ENCODE measurements at places on chromosomes 16 and 17. TPM values are rescaled to one million over a fixed set of nuclear protein-coding genes. Genes with fewer than 3 reads are reported as not detected.

- no peaks in the 10 kb centered on the region for H3K4me1 ChIP-seq
- H3K36me3 ChIP-seq, result peaks cover 6% of the 10 kb centered on the region
- no peak overlapping the region for H3K4me3 ChIP-seq
- H3K27ac ChIP-seq, result no peak overlapping the region
Observed at GRCh38 chr17:60738287-60738686, 60.6 kb downstream of the BCAS3 start.

- H3K36me3 ChIP-seq, result no peaks in the 10 kb centered on the region
- DNase-seq, result no peak
- H3K27ac ChIP-seq, result peak overlapping the region; percentile 93
- no peak overlapping the region for H3K4me3 ChIP-seq
- no peaks in the 10 kb centered on the region for H3K27me3 ChIP-seq
Observed at GRCh38 chr17:50934672-50935220, 68.6 kb upstream of the TOB1 start.

GRCh38 chr17:4633643-4634042 is 7.8 kb downstream of the ALOX15 start:
- no peak overlapping the region for H3K27ac ChIP-seq
- no peaks in the 10 kb centered on the region for H3K4me1 ChIP-seq
- H3K4me3 ChIP-seq, result no peak overlapping the region
- no peak for DNase-seq
- H3K27me3 ChIP-seq, result peaks cover 41% of the 10 kb centered on the region

DNA sequence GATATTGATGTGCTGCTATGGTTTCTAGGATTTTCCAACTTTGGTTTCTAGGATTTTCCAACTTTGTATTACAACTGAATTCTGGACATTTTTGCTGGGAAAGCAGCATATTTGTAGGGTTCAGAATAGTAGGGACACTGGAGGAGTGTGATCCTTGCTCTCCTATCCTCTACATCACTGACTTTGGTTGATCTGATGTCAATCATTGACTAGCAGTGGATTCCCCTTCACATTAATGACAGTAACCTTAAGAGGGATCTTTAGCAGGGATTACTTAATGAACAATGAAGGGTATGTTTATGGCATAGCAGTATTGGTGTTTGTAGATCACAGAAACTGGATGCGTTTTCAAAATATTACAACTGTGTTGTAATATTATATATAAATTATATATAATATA is 67.4 kb downstream of the MAP2K4 start:
- no peak for DNase-seq
- peaks cover 18% of the 10 kb centered on the region for H3K36me3 ChIP-seq
- no peak overlapping the region for H3K27ac ChIP-seq

GRCh38 chr17:55448681-55449080 is 27.0 kb upstream of the MMD start:
- no peak overlapping the region for H3K27ac ChIP-seq
- no peak for DNase-seq
- no peaks in the 10 kb centered on the region for H3K27me3 ChIP-seq
- peaks cover 17% of the 10 kb centered on the region for H3K4me1 ChIP-seq
- no peak overlapping the region for H3K4me3 ChIP-seq

- DNase-seq, result no peak
- H3K4me1 ChIP-seq, result peaks cover 26% of the 10 kb centered on the region
- peaks cover 48% of the 10 kb centered on the region for H3K36me3 ChIP-seq
- H3K27me3 ChIP-seq, result no peaks in the 10 kb centered on the region
- H3K4me3 ChIP-seq, result no peak overlapping the region
- H3K27ac ChIP-seq, result peak overlapping the region; percentile 64
Observed at GRCh38 chr17:41782142-41782541, 4.4 kb downstream of the JUP start.

DNA sequence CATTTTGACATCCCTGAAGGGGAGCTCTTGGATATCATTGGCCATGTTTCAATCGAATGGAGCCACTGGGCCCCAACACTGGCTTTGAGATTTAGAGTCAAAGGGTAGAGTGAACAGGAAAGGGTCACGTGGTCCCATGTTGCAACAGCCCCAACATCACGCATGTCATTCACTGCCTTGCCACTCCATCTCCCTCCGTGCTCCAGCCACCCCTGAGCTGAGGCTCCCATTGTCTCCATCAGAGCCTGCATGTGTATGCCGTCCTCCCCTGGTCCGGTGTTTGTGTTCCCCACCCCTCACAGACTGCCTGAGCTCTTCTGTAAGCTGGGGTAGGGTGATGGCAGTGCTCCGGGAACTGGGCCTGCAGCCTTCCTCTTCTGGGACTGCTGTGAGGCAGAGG is 12.1 kb downstream of the NFE2L1 start:
- peaks cover 96% of the 10 kb centered on the region for H3K36me3 ChIP-seq
- no peak for DNase-seq
- H3K27me3 ChIP-seq, result no peaks in the 10 kb centered on the region
- no peak overlapping the region for H3K4me3 ChIP-seq
- peaks cover 40% of the 10 kb centered on the region for H3K4me1 ChIP-seq
- H3K27ac ChIP-seq, result peak overlapping the region; percentile 64

DNA sequence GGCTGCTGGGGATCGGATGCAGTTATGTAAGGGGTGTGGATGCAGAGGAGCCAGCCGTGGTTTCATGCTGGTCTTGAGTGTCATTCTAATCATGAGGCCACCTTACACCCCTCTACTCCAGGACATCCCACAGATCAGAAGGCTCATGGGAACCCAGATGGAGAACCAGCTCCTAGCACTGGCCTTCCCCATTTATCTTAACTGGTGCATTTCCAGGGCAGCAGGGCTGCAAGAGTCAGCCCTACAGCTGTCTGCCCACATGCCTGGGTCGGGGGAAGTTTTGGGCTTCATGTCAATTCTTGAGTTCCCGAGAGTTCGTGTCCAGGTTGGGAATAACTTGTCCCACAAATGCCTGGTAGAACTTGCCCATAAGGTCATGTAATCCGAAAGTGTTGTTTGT is 29.1 kb downstream of the RPTOR start:
- peaks cover 5% of the 10 kb centered on the region for H3K4me1 ChIP-seq
- no peaks in the 10 kb centered on the region for H3K27me3 ChIP-seq
- H3K36me3 ChIP-seq, result peaks cover 6% of the 10 kb centered on the region

GRCh38 chr16:74561626-74562025 is 45.3 kb downstream of the GLG1 start:
- no peaks in the 10 kb centered on the region for H3K36me3 ChIP-seq
- no peak overlapping the region for H3K4me3 ChIP-seq
- H3K27ac ChIP-seq, result no peak overlapping the region
- DNase-seq, result no peak
- no peaks in the 10 kb centered on the region for H3K27me3 ChIP-seq

- no peak overlapping the region for H3K4me3 ChIP-seq
- no peak overlapping the region for H3K27ac ChIP-seq
- DNase-seq, result peak; percentile 32
- H3K4me1 ChIP-seq, result no peaks in the 10 kb centered on the region
- H3K36me3 ChIP-seq, result peaks cover 39% of the 10 kb centered on the region
- H3K27me3 ChIP-seq, result no peaks in the 10 kb centered on the region
Observed at GRCh38 chr16:27515874-27516353, 33.8 kb downstream of the GTF3C1 start.

GRCh38 chr16:50517450-50518252 is 30.5 kb upstream of the NKD1 start:
- H3K4me3 ChIP-seq, result no peak overlapping the region
- no peaks in the 10 kb centered on the region for H3K27me3 ChIP-seq
- H3K4me1 ChIP-seq, result no peaks in the 10 kb centered on the region
- no peaks in the 10 kb centered on the region for H3K36me3 ChIP-seq
- DNase-seq, result no peak

- peaks cover 6% of the 10 kb centered on the region for H3K36me3 ChIP-seq
- H3K4me3 ChIP-seq, result no peak overlapping the region
- no peaks in the 10 kb centered on the region for H3K4me1 ChIP-seq
- no peak overlapping the region for H3K27ac ChIP-seq
- DNase-seq, result peak; percentile 86
Observed at GRCh38 chr17:39244600-39245570, 19.1 kb upstream of the STAC2 start.

- H3K4me1 ChIP-seq, result no peaks in the 10 kb centered on the region
- H3K36me3 ChIP-seq, result no peaks in the 10 kb centered on the region
- no peaks in the 10 kb centered on the region for H3K27me3 ChIP-seq
- H3K27ac ChIP-seq, result no peak overlapping the region
- no peak for DNase-seq
- no peak overlapping the region for H3K4me3 ChIP-seq
Observed at GRCh38 chr16:9736547-9736946, 445.7 kb downstream of the GRIN2A start.

- H3K27me3 ChIP-seq, result peaks cover 21% of the 10 kb centered on the region
- H3K4me1 ChIP-seq, result no peaks in the 10 kb centered on the region
- H3K36me3 ChIP-seq, result no peaks in the 10 kb centered on the region
- H3K4me3 ChIP-seq, result no peak overlapping the region
- DNase-seq, result no peak
Observed at GRCh38 chr16:83859265-83859664, 39.6 kb upstream of the MLYCD start.

DNA sequence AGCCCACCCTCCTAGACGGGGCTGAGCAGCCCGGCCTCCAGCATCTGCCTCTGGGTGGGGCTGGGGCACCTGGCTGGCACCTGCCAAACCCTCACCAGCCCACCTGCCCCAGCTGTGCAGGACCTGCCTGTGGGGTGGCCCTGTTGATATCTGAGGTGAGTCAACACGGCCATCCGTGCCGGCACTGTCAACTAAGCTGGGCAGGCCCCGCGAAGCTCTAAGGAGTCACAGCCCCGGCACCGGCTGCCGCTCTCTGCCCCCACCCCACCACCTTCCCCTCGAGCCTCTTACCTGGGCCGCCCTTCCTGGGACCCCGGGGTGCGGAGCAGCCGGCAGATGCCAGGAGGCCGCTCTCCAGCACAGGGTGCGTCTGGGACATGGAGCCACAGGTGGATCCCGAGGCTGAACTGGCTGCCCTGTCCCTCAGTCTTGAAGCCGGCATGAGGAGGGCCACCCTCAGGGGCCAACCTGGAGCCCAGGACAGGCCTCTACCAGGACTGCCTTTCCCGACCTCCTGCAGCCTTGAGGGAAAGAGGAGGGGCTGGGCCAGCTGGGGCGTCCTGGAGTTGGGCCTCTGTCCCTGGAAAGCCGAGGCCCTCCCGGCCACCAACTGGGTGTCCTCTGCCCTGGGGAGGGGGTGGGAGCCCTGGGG is 515 bp downstream of the CBFA2T3 start:
- H3K36me3 ChIP-seq, result no peaks in the 10 kb centered on the region
- H3K27ac ChIP-seq, result no peak overlapping the region
- no peaks in the 10 kb centered on the region for H3K4me1 ChIP-seq
- H3K4me3 ChIP-seq, result no peak overlapping the region

DNA sequence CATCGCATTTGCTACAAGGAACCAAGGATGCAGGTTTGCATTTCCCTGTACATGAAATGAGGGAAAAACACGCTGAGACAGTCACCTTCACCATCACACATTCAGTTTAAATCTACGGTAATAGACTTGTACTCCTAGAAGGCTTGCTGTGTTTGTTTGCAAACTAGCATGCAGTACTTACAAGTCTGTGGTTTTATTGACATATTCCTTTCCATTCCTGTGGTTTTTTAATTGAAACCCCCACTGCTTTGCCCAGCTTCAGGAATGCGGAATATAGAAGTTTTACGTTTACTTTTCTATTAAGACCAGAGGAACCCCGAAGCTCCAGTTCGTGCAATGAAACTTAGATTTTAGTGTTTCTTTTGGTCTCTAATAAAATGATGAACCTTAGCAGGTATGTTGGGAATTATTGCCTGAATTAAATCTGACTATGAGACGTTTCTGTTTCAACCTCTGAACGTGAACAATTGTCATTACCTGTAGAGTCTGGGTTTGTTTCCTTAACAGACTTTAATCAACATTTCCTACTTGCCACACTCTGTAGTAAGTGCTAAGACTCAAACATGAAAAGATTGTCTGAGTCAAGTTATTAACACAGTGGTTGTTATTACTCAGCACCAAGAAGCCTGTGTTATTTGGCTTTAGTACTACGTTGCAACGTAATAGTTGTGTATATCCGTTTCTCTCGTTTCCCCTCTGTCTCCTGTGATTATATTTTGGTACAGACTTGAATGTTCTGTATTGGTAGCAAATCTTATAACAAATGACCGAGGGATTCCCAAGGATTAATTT is 793.3 kb upstream of the GOT2 start:
- no peaks in the 10 kb centered on the region for H3K36me3 ChIP-seq
- peak overlapping the region; percentile 14 for H3K27ac ChIP-seq
- peaks cover 7% of the 10 kb centered on the region for H3K4me1 ChIP-seq
- DNase-seq, result peak; percentile 48
- H3K4me3 ChIP-seq, result peak overlapping the region; percentile 48

GRCh38 chr16:69319826-69320739 is 8.9 kb downstream of the VPS4A start:
- no peak overlapping the region for H3K27ac ChIP-seq
- no peak for DNase-seq
- H3K4me1 ChIP-seq, result no peaks in the 10 kb centered on the region
- no peaks in the 10 kb centered on the region for H3K27me3 ChIP-seq

DNA sequence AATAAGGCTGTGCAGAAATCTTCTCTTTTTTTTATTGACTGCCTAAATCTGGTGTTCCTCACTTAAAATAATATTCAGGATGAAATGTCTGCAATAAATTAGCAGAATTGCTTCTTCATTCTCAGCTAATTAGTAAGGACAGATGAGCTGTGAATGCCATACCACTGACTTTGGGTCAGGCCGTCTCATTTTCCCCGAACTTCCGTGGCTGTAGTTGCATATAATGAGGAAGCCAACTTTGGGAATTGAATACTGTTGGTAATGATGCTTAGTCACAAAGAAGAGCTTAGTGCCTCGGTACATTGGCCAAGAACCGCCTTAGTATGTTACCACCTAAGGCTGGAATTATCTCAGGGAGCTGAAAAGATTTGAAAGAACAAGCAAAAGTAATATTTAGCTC is 47.6 kb downstream of the NUP93 start:
- peaks cover 13% of the 10 kb centered on the region for H3K4me1 ChIP-seq
- H3K4me3 ChIP-seq, result no peak overlapping the region
- DNase-seq, result no peak

DNA sequence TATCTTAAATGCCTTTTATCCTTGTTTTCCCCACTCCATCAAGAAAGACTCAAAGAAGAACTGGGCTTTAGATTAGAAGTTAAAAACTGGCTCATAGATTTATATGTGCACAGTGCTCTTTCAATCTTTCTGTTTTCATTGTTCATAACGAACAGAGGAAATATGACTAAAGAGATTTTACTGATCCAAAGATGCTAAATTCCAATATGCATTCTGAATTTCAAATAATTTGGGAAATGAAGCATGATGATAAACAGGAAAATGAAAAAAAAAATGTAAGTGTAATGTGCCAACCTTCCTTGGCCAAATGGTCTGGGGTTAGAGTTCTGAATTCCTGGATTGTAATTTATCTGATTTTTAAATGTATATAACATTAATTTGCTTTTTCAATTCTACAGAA is 25.0 kb upstream of the SMIM36 start:
- no peak for DNase-seq
- no peak overlapping the region for H3K27ac ChIP-seq
- peaks cover 7% of the 10 kb centered on the region for H3K4me1 ChIP-seq
- no peak overlapping the region for H3K4me3 ChIP-seq
- H3K36me3 ChIP-seq, result no peaks in the 10 kb centered on the region
- no peaks in the 10 kb centered on the region for H3K27me3 ChIP-seq

Gene SLC16A13
- 11.1 TPM for total RNA-seq

Gene CYLD
- total RNA-seq, result 53.7 TPM

Gene CSF3
- total RNA-seq, result 17.1 TPM

Gene CCL2
- 1.0 TPM for total RNA-seq

Gene AOC3
- total RNA-seq, result 0.44 TPM

Gene ODAD4
- 1.3 TPM for total RNA-seq

Gene SLC52A1
- total RNA-seq, result not detected

Gene SMIM36
- not detected for total RNA-seq

Gene NACA2
- total RNA-seq, result not detected

Gene SULT1A1
- 4.2 TPM for total RNA-seq

Gene KRT31
- not detected for total RNA-seq

Gene NPIPB6
- 1.6 TPM for total RNA-seq

Gene KRTAP4-1
- not detected for total RNA-seq

Gene USH1G
- not detected for total RNA-seq

Measured in MCF 10A (cell line).